ENCODE measurements at places on chromosomes 12 and 14.

- no peak for DNase-seq
- no peak overlapping the region for H3K4me3 ChIP-seq
- H3K4me1 ChIP-seq: no peaks in the 10 kb centered on the region
- H3K27me3 ChIP-seq: no peaks in the 10 kb centered on the region
- H3K27ac ChIP-seq: no peak overlapping the region
Observed at GRCh38 chr14:80764496-80764895, 177.0 kb downstream of the CEP128 start.

GRCh38 chr14:88481794-88482193 is 73.0 kb downstream of the PTPN21 start:
- no peak overlapping the region for H3K27ac ChIP-seq
- no peaks in the 10 kb centered on the region for H3K36me3 ChIP-seq
- DNase-seq: no peak
- no peak overlapping the region for H3K4me3 ChIP-seq

DNA sequence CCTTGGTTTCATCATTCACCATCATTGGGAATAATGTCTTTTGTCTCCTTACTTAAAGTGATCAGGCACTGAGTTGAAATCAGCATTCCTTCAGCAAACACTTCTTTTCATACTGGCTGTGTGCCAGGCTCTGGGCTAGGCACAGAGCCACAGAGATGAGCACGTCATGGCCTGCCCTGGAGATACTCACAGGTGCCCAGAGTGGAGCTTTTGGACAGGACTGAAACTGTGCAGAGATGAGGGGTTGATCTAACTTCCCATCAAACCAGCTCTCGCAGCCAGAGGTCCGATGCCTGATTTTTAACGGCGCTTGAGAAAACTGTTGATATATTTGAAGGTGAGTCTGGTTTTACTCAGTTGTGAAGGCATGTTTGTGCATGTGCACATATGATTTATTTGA is 43.1 kb downstream of the CACNA1C start:
- no peaks in the 10 kb centered on the region for H3K27me3 ChIP-seq
- DNase-seq: no peak
- no peak overlapping the region for H3K4me3 ChIP-seq
- no peaks in the 10 kb centered on the region for H3K4me1 ChIP-seq
- H3K27ac ChIP-seq: no peak overlapping the region
- no peaks in the 10 kb centered on the region for H3K36me3 ChIP-seq

GRCh38 chr14:92316937-92317336 is 6.0 kb upstream of the SLC24A4 start:
- H3K27me3 ChIP-seq: peaks cover 34% of the 10 kb centered on the region
- H3K36me3 ChIP-seq: no peaks in the 10 kb centered on the region
- H3K4me3 ChIP-seq: no peak overlapping the region
- no peak for DNase-seq
- H3K4me1 ChIP-seq: peaks cover 5% of the 10 kb centered on the region

DNA sequence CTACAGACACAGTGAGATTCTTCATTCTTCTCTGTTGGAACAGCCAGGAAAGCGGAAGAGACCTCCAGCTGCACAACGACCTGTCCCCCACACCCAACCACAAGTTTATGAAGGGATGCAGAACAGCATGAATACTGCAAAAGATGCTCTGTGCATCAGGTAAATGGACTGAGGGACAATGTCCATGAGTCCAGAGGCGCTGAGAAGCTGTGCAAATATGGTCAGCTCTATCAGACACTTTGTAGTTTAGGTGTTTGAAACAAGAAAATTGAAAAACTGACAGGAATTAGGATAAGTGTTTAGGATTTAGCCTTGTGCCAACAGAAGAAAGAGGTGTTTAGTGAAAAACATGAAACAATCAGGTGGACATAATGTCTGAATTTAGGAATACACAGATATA is 33.1 kb upstream of the PZP start:
- no peaks in the 10 kb centered on the region for H3K27me3 ChIP-seq
- H3K27ac ChIP-seq: no peak overlapping the region
- no peak for DNase-seq
- no peaks in the 10 kb centered on the region for H3K36me3 ChIP-seq
- no peak overlapping the region for H3K4me3 ChIP-seq

- H3K4me3 ChIP-seq: no peak overlapping the region
- no peak overlapping the region for H3K27ac ChIP-seq
- peaks cover 4% of the 10 kb centered on the region for H3K4me1 ChIP-seq
Observed at GRCh38 chr12:19428246-19428645, 11.0 kb upstream of the AEBP2 start.

Measured in neural progenitor cell (in vitro differentiated cells).